ENCODE measurements at places on chromosomes 6 and 20.
A peak's percentile ranks its signal among the peaks of the same experiment; 100 is the strongest.

DNA sequence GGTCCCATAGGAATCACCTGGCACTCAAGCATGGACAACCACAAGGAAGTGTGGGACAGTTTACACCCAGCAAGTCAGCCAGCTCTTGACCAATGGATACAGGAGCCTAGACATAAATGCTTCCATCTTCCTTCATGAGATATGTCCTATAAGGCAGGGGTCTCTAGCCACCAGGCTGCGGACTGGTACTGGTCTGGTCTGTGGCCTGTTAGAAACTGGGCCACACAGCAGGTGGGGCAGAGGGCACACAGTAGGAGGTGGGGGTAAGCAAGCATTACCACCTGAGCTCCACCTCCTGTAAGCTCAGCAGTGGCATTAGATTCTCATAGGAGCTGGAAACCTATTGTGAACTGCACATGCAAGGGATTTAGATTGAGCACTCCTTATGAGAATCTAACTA, 437.1 kb downstream of the CD109 start:
- no peak for DNase-seq

DNA sequence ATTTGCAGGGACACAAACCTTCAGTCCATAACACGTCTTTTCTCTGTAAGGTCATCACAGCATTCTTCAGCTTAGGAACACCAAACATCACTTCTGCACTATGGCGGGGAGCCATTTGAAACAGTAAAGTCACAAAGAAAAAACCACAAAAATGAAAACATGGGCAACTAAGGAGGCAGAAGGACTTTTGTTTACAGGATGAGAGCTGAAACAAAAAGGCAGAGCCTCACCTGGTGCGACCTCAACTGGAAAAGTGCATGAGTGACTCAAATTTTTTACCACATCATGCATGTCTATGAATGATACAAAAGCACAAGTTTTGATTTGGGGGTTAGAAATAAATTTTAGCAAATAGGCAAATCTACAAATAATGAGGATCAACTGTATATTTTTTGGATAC, 68.2 kb upstream of the TNFAIP3 start:
- no peak for DNase-seq

- DNase-seq = peak; percentile 90
These were observed 660 bp upstream of the TFB1M start for GRCh38 chr6:155314773-155315515.

DNA sequence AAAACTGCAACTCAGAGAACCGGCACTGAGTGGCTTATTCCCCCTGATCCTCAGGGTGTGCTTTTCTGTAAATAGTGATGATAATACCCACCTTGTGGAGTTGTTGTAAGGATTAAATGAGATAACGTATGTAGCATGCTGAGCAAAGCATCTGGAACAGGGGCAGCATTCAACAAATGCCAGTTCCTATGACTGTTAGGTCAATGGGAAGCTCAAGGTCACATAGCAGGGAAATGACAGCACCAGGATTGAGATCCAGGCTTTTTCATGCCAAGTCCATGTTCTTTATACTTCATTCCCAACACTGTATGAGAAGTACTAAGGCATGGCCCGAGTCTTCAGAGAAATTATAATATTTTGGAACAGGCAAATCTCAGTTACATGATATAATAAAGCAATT, 5.1 kb downstream of the RCAN2 start:
- DNase-seq = no peak

GRCh38 chr20:2298116-2298515, 2.3 kb downstream of the TGM3 start:
- DNase-seq = no peak

DNA sequence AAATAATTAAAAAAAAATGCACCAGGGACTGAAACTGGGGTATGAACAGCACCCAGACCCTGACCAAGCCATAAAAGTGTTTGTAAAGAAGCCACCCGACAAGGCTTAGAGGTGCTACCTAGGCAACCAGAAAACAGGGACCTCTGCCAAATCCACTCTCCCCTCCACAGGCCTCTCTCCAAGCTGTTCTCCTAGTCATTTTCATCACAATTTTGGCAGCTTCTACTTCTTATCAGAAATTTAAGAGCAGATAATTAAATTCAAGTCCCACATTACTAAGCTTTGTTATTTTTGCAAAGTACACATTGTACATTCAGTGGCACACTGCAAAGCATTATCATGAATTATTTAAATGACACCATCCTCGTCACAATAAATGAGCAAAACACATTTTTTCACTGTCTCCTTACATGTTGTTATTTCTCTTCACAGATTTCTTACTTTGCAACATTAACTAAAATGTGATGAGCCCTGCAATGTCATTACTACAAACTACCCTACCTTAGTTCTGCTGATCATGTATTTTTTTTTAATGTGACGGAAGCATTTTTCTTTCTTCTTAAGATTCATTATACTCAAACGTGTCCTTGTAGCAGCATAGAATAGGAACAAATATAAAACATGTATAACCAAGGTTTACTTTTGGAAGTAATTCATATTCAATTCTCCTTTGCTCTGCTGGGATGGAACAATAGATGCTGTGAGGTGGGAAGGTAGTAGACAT, 38.1 kb downstream of the ECT2L start:
- DNase-seq = peak; percentile 67

- DNase-seq = peak; percentile 51
These were observed 203.8 kb upstream of the MAP3K7 start for GRCh38 chr6:90790696-90791095.

- DNase-seq = peak; percentile 59
These were observed 4.2 kb downstream of the FOXS1 start for GRCh38 chr20:31840906-31841816.

GRCh38 chr6:34144581-34145160, 1.2 kb downstream of the GRM4 start:
- DNase-seq = no peak

DNA sequence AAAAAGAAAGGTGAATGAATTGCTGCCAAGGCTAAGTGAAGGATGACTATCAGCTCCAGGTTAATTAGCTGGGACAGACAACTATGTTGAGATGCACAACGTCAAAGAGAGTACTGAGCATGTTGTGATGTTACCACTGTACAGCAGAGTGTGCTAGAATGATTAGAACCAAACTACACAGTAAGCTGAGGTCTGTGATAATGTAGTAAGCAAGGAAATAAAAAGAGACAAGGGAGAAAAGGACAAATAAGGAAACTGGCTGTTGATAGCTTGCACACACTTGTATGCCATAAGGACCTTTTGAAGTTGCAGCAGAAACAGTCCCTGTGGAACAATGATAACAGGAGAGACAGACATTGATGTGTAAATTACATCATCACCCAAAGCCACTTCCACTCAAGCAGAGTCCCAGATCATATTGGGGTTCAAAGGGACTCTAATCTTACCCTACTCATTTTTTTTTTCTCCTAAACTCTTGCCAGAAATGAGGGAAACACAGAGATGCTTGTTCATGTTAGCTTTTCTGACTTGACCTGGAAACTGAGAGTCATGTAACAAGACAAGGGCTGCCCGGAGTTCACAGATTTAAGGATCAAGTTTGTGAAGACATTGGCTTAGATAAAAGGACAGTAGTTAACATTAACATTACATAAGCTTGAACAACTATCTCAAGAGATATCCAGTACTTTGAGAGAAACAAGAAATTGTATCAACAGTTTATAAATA, 189.9 kb downstream of the CENPW start:
- DNase-seq = no peak

GRCh38 chr6:107488174-107488874, 1.6 kb upstream of the SOBP start:
- no peak for DNase-seq

- no peak for DNase-seq
These were observed 73.6 kb upstream of the RIPOR2 start for GRCh38 chr6:25009393-25009710.

DNA sequence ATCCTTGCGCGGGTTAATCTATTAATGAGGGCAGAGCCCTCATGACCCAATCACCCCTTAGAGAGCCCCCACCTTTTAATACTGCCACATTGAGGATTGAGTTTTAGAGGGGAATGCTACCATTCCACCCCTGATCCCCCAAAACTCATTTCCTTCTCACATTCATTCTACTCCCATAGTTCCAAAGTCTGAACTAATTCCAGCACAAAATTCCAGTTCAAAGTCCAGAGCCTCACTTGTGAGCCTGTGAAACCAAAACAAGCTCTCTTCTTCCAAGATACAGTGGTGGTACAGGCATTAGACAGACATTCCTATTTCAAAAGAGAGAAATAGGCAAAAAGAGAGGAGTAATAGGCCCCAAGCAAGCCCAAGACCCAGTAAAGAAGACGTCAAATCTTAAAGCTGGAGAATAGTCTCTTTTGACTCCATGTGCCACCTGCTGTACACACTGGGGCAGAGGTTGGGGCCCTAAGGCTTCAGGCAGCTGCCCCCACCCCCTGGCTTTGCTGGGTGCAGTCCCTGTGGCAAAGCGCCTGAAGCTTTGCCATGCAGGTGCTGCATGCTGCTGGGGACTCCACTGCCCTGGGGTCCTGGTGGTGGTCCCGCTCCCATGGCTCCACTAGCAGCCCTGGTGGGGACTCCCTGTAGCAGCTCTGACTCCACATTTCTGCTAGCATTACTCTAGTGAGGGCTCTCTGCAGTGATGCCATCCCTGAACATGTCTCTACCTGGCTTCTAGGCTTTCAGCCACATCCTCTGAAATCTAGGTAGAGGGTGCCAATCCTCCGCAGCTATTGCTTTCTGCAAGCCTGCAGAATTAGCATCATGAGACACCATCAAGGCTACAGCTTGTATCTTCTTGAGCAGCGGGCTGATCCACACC, 41.3 kb downstream of the RSPH3 start:
- DNase-seq = no peak

GRCh38 chr6:13916230-13916944, 8.4 kb upstream of the RNF182 start:
- DNase-seq = no peak

Data from fibroblast of the aortic adventitia (primary cell).